ENCODE measurements at places on chromosomes 5 and 9. TPM values are rescaled to one million over a fixed set of nuclear protein-coding genes. Genes with fewer than 3 reads are reported as not detected.

The DMRT3 gene
- polyA plus RNA-seq: 0.72 TPM

DNA sequence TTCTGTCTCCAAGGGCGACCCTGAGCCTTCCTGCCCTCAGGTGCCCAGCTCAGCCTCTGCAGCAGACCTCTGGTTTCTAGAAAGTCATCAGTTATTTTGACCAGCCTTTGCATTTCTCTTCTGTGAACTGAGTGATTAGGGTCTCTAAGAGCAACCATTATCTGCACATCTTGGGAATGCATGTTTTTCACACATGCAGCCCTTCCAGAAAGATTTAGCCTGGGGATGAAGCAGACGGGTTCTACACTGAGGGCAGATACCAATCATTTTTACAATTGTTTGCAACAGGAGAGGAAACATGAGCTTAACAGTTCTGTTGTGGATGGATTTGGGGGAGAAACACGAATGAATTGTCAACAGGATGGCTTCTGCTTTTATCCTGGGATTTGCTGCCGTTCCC lies 90.1 kb upstream of the PITX1 start:
- no peaks in the 10 kb centered on the region for H3K27me3 ChIP-seq
- H3K4me3 ChIP-seq: no peak overlapping the region
- peaks cover 9% of the 10 kb centered on the region for H3K4me1 ChIP-seq
- no peaks in the 10 kb centered on the region for H3K36me3 ChIP-seq

GRCh38 chr5:99866740-99867139 lies 668.4 kb upstream of the FAM174A start:
- no peaks in the 10 kb centered on the region for H3K27me3 ChIP-seq
- no peak overlapping the region for H3K4me3 ChIP-seq
- H3K36me3 ChIP-seq: no peaks in the 10 kb centered on the region
- H3K27ac ChIP-seq: no peak overlapping the region
- DNase-seq: no peak

- H3K36me3 ChIP-seq: no peaks in the 10 kb centered on the region
- H3K27ac ChIP-seq: no peak overlapping the region
- H3K27me3 ChIP-seq: peaks cover 31% of the 10 kb centered on the region
- H3K4me3 ChIP-seq: peak overlapping the region; percentile 54
- H3K4me1 ChIP-seq: peaks cover 29% of the 10 kb centered on the region
These were observed 594 bp downstream of the ANKRD18A start for GRCh38 chr9:38619556-38620447.

DNA sequence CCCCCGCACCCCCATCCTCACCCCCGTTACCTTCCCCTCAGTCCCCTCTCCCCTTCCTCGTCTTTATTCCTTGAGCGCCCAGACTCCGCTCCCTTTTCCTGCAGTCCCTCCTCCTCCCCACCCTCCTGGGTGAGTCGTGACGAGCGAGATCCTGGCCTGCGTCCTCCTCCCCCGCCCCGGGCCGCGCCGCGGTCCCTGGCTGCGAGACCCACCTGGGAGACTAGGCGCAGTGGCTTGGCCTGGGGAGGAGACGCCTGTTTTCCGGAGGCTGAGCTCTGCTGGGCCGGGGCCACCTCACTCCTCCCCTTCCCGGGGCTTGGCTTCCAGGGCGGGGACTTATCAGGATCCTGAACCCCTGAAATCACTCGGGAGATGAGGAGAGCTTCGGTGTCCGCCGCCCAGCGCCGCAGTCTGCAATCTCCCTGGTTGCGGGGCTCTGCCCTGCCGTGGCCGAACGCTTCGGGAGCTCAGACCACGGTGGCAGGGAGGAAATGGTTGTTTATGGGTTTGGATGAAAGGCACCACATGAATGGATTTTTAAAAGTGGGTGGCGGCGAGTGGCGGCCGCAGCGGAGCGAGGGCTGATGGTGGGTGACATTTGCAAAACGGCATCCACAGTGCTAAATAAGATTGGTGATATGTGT lies 984 bp downstream of the STXBP1 start:
- H3K36me3 ChIP-seq: no peaks in the 10 kb centered on the region
- peak; percentile 85 for DNase-seq
- H3K27me3 ChIP-seq: no peaks in the 10 kb centered on the region
- peak overlapping the region; percentile 88 for H3K4me3 ChIP-seq
- H3K4me1 ChIP-seq: peaks cover 27% of the 10 kb centered on the region
- peak overlapping the region; percentile 84 for H3K27ac ChIP-seq
